ENCODE measurements at places on chromosomes 5 and 9.
A peak's percentile ranks its signal among the peaks of the same experiment; 100 is the strongest.

- no peak for DNase-seq
Observed at GRCh38 chr5:156893517-156893916, 43.4 kb downstream of the PPP1R2B start.

DNA sequence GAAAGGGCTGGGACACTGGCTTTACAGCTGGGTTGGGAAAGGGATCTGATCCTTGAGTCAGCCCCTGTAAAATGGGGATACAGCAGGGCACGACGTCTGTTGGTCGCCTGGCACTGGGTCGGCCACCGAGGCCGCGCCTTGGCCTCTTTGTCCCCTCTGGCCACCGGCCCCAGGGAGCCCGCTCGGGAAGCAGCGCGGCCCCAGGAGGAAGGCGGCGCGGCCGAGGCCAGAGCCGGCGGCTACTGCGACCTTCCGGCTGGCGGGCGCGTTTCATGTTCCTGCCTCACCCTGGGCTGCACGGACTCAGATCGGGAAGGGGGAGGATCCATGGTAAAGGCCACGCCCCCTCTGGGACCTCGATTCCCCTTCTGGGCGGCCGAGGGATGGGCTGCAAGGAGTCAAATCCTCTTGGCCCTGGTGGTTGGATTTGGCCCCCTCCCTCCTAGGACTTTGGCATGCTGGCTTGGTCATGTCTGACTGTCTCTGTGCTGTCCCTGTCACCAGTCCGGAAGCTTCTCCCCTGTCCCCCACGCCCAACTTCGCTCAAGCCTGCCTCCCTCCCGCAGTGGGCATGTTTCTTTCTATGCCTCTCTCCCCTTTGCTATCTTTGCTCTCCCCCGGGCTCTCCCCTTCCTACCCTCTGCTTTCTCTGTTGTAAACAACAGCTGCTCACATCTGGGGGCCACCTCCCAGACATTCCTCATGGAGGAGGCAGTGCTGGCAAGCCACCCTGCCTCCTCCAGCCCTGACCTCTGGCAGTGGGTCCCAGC, 25.8 kb downstream of the FPGS start:
- DNase-seq, result peak; percentile 58

DNA sequence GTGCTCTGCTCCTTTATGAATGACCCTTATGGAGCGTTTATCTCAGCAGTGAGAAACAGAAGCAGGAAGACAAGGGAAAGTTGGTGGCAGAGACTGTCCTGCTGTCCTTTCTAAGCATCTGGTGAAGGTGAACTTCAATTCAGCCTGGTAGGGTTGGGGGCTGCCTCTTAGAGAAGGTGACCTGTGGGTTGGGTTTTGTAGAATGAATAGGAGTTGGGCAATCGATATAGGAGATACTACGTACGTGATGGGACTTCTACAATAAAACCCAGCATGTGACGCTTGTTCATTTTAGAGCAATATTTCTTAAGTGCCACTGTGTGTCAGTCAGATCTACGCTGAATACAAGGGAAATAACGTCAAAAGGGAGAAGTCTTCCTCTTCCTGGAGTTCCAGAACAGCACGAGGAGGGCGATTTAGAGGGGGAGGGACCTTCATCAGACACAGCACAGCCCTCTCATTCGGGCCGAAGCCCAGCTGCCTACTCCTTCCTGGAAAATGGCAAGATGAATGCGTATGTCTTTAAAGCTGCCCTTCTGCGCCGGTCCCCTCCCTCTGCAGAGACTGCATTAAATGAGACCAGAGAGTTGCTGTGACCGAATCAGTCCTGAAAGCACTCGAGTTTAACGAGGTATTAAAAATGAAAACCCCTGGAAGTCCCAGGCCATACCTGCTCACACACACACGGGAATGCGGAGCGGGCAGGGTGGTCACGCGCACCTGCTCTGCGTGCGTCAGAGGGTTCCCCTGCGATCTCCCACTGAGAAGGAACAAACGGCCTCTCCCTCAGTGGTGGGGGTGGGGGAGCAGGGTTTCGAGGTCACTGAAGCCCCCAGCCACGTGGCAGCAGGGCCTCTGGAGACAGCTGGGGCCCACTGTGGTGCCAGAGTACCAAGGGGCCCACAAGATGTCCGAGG, 85.3 kb upstream of the SARDH start:
- no peak for DNase-seq

DNA sequence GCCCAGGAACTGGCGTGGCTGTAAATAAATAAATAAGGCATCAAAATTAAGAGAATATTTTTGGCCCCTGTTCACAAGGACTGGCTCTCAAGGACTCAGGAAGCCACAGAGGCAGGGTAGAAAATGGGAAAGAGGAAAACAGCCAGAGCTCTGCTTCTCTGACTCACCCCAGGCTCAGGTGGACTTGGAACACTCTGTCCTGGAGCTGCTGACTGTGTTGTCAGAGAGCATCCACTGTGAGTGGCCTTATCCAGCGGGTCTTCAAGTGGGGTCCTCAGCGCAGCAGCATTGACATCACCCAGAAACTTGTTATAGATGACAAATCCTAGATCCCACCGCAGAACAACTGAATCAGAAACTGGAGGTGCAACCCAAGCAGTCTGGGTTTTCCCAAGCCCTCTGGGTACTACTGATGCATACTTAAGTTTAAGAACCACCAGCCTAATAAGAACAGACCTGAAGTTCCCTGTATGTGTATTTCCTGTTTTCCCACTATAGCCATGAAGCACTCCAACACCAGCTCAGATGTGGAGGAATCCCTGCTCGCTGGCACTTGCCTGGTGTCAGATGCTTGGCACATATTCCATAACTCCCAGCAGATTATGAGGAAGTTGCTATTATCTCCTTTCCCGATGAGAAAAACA, 20.5 kb downstream of the ADRA1B start:
- peak; percentile 67 for DNase-seq

- no peak for DNase-seq
Observed at GRCh38 chr5:168479166-168479565, 7.1 kb upstream of the RARS1 start.

- no peak for DNase-seq
Observed at GRCh38 chr9:135757356-135757755, 55.4 kb downstream of the KCNT1 start.

GRCh38 chr5:112106878-112107277, 312.2 kb downstream of the EPB41L4A start:
- DNase-seq, result no peak

DNA sequence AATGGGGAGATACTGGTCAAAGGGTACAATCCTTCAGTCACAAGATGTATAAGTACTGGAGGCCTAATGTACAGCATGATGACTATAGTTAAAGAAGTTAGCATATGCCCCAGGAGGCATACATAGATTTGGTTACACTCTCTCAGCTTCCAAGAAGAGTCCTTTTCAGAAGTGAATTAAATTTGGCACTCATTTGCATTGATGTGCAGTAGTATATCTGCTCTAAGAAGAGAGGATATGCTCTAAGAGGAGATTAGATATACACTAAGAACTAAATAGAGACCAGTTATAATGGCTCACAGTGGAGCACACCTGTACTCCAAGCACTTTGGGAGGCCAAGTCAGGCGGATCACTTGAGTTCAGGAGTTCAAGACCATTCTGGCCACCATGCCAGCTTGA, 139.5 kb upstream of the MINAR2 start:
- DNase-seq, result no peak

GRCh38 chr5:132771503-132771998, 5.5 kb downstream of the SEPTIN8 start:
- DNase-seq, result peak; percentile 50

DNA sequence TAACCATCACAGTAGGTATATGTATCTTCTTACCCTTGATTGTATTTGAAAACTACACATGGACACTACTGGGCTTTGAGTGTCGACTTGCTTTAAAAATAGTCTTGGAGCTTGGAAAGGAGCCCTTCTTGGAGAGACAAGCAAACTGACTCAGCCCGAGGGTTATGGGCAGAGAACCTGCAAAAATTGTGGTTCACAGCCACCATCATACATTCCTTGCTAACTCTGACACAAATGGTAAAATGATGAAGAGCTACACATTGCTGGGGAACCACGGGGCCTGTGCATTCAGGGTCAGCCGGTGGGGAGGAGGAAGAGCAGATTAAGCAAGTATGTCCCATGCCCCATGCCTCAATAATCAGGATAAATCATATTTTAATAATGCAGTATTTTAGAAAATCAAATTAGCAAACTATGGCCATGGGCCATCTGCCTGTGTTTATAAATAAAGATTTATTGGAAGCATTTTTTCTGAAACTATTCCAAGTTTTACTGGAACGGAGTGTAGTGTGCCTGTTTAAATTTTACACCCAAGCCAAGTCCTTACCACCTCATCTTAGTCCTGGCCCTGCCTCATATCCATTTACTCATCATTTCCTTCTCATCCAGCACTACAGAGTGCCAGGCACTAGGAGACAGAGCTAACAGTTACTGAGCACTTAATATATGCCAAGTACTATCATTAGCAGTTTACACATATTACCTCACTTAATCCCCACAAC, 195.7 kb downstream of the PALM2AKAP2 start:
- peak; percentile 90 for DNase-seq

DNA sequence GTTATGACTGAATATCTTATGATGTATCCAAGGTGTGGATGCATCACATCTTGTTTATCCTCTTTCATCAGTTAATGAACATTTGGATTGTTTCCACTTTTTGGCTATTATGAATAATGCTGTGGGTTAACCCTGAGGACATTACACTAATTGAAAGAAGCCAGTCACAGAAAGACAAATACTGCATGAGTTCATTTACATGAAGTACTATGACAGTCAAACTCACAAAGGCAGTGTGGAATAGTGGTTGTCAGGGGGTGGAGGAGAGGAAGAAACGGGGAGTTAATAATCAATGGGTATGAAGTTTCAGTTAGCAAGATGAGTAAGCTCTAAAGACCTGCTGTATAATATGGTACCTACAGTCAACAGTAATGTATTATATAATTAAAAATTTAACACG, 409.4 kb upstream of the CTNND2 start:
- DNase-seq, result no peak

GRCh38 chr9:134748591-134748990, 107.0 kb downstream of the COL5A1 start:
- DNase-seq, result no peak
